Inflammatory macrophage treated with lipopolysaccharide for 1 hour (primary cell): ENCODE measurements at places on chromosomes 1 and 21.

DNA sequence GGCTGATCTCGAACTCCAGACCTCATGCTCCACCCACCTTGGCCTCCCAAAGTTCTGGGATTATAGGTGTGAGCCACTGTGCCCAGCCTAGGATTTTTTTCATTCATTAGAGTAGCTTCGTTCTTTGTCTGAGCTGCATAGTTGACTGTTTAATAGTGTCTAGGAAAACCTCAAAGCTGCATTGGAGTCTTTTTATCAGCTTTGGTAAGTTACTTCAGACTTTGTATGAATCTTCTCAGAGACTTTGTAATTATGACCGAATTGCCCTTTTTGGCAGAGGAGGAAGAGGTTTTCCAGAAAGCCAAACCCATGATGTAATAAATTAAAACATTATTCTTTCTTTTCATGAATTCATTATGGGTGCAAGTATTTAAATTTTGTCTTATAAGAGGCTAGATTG is 5.1 kb downstream of the DNAJB4 start:
- no peak for DNase-seq

DNA sequence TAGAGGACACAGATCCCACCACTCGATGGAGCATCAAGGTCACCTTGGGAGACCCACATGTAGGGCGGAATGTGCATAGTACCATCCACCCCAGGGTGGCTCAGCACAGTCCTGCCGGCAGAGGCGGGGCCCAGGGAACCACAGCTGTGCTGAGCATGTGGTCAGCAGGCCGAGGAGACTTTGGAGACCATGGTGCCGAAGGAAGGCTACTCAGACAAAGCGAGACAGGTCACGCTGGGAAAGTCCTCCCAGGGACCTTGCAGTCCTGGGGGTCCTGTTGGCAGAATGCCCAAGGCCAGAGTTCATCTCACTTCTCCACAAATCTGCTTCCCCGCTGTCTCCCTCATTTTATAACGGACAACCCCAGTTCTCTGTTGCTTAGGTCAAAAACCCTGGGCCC is 22.5 kb downstream of the WNT3A start:
- DNase-seq, result no peak

DNA sequence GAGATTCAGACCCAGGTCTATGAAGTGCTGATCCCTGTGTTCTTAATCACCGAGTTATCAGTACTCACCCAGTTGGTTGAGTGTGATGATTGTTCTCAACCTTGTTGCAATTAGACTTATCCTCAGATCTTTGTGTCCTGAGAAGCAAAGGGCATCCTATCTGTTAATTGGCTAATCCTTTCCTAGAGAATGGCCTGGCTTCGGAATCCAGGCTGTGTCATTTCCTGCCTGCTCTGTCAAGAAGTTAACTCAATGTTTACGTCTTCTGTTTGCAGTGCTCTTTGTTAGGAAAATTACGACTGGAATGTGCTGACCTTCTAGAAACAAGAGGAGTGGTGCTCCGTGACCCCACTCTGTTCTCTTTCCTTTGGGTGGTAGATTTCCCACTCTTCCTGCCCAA is 14.7 kb downstream of the GAS5 start:
- no peak for DNase-seq

GRCh38 chr1:32388641-32389040 is 5.6 kb downstream of the BSDC1 start:
- no peak for DNase-seq

DNA sequence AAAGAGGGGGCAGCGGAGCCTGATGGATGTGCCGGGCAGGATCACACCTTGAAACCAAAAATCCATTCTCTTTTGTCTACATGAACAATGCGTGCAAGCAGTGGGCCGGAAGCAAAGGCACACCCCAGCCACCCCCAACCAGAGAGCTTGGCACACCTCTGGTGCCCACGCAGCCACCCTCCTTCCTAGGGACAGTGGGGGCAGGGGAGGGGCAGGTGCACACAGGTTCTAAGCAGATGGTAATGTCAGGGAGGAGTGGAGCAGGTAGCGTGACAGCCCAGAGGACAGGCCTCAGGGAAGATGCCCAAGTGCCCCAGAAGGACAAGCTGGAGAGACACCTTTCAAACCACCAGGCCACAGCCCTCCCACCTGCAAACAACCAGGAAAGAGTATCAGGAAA is 36.5 kb downstream of the SYF2 start:
- DNase-seq, result no peak

DNA sequence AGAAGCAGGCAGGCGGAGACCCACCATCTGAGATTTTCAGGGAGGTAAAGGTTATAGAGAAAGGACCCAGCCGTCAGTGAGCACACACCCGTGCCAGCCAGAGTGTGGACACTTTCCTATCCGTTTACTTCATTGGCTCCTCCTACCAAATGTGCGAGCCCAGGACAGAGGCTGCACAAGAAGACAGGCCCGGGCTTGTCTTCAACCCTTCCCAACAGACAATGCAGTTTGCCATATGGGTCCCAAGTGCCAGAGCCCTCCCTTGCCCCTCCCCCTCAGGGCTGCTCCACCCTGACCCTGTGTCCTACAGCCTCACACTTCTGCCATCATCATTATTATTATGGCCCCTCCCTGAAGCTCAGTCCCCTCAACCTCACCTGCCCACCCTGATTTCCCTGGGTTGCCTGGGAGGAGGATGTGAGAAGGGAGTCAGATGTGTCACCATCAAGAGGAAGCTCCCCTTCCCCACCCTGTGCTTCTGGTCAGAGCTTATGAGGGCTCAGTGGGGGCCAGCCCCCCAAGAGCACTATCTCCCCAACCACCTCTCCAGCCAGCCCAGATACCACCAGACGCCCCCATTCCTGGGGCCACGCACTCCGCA is 9.4 kb downstream of the LAPTM5 start:
- DNase-seq, result no peak

GRCh38 chr1:197029749-197030148 is 37.3 kb downstream of the F13B start:
- no peak for DNase-seq

DNA sequence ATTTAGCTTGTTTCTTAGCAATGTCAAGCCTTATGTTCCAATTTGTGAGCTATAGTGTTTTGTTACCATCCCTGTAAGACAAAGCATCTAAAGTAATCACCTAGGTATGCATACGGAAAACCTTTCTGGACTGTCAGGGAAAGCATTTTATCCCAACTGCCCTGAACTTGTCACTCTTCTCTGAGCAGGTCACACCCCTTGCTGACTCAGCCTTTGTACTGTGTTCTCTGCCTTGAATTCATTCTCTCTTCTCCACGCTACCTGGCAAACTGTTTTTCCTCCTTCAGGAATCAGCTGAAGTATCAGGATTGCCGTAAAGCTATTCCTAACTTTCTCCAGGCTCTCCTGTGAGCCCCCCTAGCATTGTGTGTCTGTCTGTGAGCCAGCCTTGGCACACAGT is 54.2 kb downstream of the PBX1 start:
- no peak for DNase-seq

DNA sequence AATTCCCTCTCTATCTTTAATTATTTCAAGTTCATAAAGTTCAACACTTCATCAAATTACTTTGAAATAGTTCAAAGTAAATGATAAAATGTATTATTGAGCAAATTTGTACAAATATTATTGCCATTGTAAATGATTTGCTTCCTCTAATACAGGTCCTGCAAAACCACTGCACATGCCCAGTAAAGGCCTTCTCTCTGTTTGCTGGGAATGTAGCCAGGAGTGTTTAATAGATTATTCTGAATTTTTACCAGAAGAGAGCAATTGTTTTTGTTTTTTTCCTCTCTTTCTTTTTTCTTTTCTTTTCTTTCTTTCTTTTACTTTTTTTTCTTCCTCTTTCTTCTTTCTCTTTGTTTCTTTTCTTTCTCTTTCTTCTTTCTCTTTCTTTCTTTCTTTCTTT is 486.3 kb downstream of the PTBP2 start:
- DNase-seq, result no peak

DNA sequence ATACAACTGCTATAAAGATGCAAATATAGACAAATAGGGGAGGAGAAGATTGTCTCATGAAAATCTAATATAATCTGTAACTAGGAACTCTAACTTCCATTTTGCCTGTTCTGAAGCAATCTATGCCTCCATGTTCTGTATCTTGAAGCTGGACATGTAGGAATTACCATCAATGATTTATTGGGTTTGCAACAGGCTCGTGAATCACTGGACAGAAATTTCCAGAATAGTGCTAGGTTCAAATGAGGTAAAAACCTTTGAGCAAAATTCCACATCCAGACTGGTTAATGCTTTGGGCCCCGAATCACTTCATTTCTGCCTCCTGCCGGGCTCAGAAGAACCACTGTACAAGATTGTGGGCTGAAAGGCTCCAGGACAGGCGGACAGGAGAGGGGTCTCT is 110.7 kb upstream of the CTTNBP2NL start:
- no peak for DNase-seq

- no peak for DNase-seq
Observed at GRCh38 chr1:2136386-2137235, 58.0 kb downstream of the FAAP20 start.
